Activated naive CD4-positive, alpha-beta T cell treated with anti-CD3 and anti-CD28 coated beads, Interleukin-2, amount 10 ng/mL, durations not matched to agents 7 days and 5 days (primary cell): ENCODE measurements at places on chromosomes 7 and 10.

DNA sequence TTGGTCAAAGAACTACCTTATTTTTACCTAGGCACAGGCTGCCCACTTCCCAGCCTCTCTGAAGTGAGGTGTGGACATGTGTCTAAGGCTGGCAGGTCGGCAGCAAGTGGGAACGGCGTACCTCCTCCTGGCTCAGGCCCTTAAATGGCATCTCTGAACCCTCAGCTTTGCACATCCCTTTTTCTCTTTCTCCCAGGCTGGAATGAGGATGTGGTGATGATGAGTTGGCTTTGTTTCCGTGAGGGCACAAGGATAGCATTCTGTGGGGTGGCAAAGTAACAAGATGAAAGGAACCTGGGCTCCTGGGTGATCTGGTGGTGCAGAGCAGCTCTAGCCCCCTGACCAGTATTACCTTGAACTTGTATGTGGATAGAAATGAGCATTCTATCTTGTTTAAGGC lies 196.8 kb downstream of the REEP3 start:
- no peak for DNase-seq
- H3K36me3 ChIP-seq, result no peaks in the 10 kb centered on the region
- H3K27me3 ChIP-seq, result peaks cover 12% of the 10 kb centered on the region
- H3K4me1 ChIP-seq, result peaks cover 18% of the 10 kb centered on the region

GRCh38 chr7:662576-662975 lies 63.9 kb upstream of the DNAAF5 start:
- no peak for DNase-seq
- H3K36me3 ChIP-seq, result peaks cover 8% of the 10 kb centered on the region
- peaks cover 10% of the 10 kb centered on the region for H3K4me1 ChIP-seq
- no peak overlapping the region for H3K27ac ChIP-seq
- H3K4me3 ChIP-seq, result no peak overlapping the region

- no peak for DNase-seq
- no peaks in the 10 kb centered on the region for H3K27me3 ChIP-seq
- peaks cover 32% of the 10 kb centered on the region for H3K4me1 ChIP-seq
- H3K4me3 ChIP-seq, result peak overlapping the region; percentile 94
Measured at GRCh38 chr7:141737118-141737835, 881 bp upstream of the SSBP1 start.

DNA sequence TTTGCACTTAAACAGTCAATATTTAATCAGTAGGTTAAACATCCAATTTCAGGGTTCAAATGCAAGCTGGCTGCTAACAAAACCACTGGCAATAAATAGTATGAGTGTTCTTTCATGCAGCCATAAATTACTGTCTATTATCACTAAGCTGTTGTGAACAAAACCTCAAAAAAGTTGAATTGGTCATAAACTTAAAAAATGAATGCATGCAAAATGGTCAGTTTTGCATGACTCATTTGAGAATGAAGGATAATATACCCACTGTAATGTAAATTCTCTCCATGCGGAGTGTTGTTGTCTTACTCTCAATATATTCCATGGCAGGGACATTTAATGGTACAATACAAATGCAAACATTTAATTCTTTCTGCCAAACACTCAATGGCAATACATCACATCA lies 226.4 kb downstream of the MAGI2 start:
- no peaks in the 10 kb centered on the region for H3K27me3 ChIP-seq
- H3K4me1 ChIP-seq, result no peaks in the 10 kb centered on the region
- no peaks in the 10 kb centered on the region for H3K36me3 ChIP-seq
- no peak overlapping the region for H3K4me3 ChIP-seq
- no peak for DNase-seq

DNA sequence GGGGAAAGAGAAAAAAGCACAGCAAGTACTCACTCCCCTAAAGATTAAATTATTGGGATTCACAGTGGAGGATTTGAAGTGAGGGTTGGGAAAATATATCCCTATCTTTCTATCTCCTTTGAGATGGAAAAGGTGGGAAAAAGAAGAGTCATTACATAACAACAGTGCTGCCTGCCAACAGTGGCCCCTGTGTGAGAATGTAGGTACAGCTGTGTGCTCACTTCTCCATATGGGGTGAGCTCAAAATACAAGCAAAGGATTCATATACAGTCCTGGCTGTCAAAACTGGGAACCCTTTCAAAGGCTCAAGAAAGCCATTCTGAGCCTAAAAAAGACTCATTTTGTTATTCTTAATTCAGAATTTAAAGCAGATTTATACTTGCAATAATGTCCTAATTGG lies 458.5 kb downstream of the GPAM start:
- DNase-seq, result no peak
- no peaks in the 10 kb centered on the region for H3K36me3 ChIP-seq
- H3K4me1 ChIP-seq, result no peaks in the 10 kb centered on the region
- no peaks in the 10 kb centered on the region for H3K27me3 ChIP-seq
- H3K4me3 ChIP-seq, result no peak overlapping the region

GRCh38 chr10:63120554-63120953 lies 12.6 kb upstream of the NRBF2 start:
- no peak overlapping the region for H3K4me3 ChIP-seq
- no peak overlapping the region for H3K27ac ChIP-seq

DNA sequence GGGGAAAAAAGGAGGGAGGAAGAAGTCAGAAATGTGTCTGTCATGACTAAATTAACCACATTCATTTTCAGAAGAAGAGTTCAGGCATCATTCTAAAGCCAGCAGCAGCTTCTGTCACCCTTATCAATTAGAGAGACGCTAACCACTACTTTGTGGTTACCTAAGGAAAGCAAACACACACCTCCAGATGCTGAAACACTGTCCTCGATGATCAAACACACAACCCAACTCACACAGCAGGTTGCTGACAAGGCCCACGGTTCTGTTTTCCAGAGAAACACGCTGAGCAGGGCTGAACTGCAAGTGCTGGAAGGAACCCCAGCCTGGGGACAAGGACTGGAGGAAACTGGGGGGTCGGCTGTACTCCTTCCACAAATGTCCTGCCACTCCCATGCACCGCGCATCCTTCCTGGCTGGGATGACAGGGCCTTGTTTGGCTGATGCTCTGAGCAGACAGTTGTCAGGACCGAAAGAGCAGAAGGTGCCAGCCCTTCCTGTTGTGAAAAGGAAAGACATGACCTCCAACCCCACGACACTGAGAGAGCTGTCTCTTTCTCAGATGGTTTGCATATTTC lies 36.6 kb downstream of the PRKCQ start:
- H3K4me1 ChIP-seq, result peaks cover 79% of the 10 kb centered on the region
- no peaks in the 10 kb centered on the region for H3K27me3 ChIP-seq
- peak overlapping the region; percentile 77 for H3K4me3 ChIP-seq
- DNase-seq, result peak; percentile 75
- peak overlapping the region; percentile 100 for H3K27ac ChIP-seq
- H3K36me3 ChIP-seq, result peaks cover 37% of the 10 kb centered on the region

- peaks cover 3% of the 10 kb centered on the region for H3K36me3 ChIP-seq
- no peaks in the 10 kb centered on the region for H3K27me3 ChIP-seq
- peaks cover 42% of the 10 kb centered on the region for H3K4me1 ChIP-seq
- H3K27ac ChIP-seq, result no peak overlapping the region
- H3K4me3 ChIP-seq, result no peak overlapping the region
Measured at GRCh38 chr10:9010931-9011670, 956.6 kb downstream of the GATA3 start.

DNA sequence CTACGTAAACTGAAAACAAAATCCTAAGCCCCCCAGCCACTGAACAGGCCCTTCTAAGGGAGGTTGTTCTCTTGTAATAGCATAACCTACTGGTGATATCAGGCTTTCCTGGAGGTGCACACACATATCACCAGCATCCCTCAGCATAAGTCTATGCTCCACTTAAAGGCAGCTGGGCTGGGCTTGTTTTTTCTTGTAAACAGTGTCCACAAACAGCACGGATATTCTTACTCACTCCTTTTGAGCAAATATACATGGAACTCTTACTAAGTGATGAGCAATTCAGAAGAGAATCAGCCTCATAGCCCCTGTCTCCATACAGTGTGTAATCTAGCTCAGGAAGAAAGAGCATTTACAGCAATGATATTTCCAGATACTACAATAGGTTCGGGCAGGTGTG lies 2.4 kb downstream of the LRIT1 start:
- peaks cover 12% of the 10 kb centered on the region for H3K27me3 ChIP-seq
- H3K4me1 ChIP-seq, result no peaks in the 10 kb centered on the region
- DNase-seq, result no peak
- H3K4me3 ChIP-seq, result no peak overlapping the region
- H3K27ac ChIP-seq, result no peak overlapping the region
- no peaks in the 10 kb centered on the region for H3K36me3 ChIP-seq

GRCh38 chr10:97612386-97612785 lies 20.9 kb downstream of the MORN4 start:
- DNase-seq, result no peak
- no peak overlapping the region for H3K4me3 ChIP-seq
- no peaks in the 10 kb centered on the region for H3K4me1 ChIP-seq
- no peaks in the 10 kb centered on the region for H3K27me3 ChIP-seq

- no peak overlapping the region for H3K4me3 ChIP-seq
- peak; percentile 37 for DNase-seq
- H3K27ac ChIP-seq, result no peak overlapping the region
- no peaks in the 10 kb centered on the region for H3K36me3 ChIP-seq
- peaks cover 7% of the 10 kb centered on the region for H3K4me1 ChIP-seq
Measured at GRCh38 chr10:116287906-116288501, 15.0 kb upstream of the GFRA1 start.

DNA sequence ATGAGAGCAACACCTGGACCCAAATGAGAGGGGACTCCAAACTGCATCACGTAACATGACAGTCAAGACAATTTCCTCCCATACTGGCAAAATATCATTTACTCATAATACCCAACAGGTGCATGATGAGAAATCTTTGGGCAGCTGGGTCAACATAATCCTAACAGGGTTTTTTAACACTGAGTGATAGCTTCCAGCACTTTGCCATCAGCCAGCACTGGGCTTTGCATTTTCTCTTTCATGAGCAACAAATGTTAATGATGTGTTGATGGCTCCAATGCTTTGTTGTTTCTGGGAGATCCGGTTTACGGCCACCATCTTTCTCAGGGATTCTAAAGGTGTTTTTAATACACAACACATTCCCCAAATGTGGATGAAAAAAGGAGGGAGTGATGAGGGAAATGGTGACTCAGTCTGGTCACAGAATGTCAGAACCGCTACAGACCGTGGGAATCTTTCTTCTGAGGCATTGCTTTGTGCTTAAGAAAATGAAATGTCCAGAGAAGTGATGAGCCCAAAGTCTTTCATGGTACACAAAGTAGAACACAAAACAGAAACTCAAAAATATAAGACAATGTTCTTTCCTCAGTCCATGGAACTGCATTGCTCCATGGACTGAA lies 705.7 kb upstream of the IGFBP3 start:
- no peak overlapping the region for H3K4me3 ChIP-seq
- H3K36me3 ChIP-seq, result no peaks in the 10 kb centered on the region
- no peaks in the 10 kb centered on the region for H3K27me3 ChIP-seq

GRCh38 chr10:94358480-94358879 lies 4.3 kb downstream of the NOC3L start:
- H3K27me3 ChIP-seq, result no peaks in the 10 kb centered on the region
- H3K4me1 ChIP-seq, result peaks cover 42% of the 10 kb centered on the region
- peak overlapping the region; percentile 20 for H3K27ac ChIP-seq
- H3K4me3 ChIP-seq, result no peak overlapping the region

DNA sequence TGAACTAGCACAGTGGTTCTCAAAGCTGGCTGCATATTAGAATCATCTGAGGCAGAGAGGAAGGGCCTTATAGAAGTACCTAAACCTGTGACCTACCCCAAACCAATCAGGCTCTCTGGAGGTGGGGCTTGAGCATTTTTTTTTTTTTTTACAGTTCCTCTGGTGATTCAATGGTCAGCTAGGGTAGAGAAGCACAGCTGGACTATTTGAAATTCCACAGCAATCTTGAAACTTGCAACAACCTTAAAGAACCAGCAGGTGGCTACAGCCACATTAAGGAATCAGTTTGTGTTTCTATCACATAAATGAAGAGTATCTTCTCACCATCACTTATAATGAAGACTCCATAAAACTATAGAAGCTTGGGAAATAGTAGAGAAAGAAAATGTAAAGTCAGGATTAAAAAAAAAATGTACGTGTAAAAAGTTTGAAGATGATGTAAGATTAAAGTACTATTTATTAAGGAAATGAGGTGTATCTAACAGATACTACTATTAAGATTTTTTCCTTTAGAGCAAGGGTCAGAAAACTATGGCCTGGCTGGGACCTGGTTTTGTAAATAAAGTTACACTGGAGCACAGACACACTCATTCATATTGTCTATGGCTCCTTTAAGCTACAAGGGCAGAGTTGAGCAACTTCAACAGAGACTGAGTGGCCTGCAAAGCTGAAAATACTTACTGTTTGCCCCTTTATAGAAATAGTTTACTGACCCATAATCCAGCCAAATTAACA lies 3.8 kb downstream of the RTKN2 start:
- H3K36me3 ChIP-seq, result peaks cover 7% of the 10 kb centered on the region
- no peak overlapping the region for H3K27ac ChIP-seq
- no peak for DNase-seq
- H3K4me1 ChIP-seq, result peaks cover 41% of the 10 kb centered on the region

- peak overlapping the region; percentile 68 for H3K27ac ChIP-seq
- peaks cover 64% of the 10 kb centered on the region for H3K4me1 ChIP-seq
- peak; percentile 61 for DNase-seq
- peaks cover 57% of the 10 kb centered on the region for H3K27me3 ChIP-seq
- H3K36me3 ChIP-seq, result peaks cover 14% of the 10 kb centered on the region
Measured at GRCh38 chr7:151018421-151019129, 5.7 kb downstream of the ATG9B start.

- H3K36me3 ChIP-seq, result no peaks in the 10 kb centered on the region
- H3K4me1 ChIP-seq, result no peaks in the 10 kb centered on the region
- no peak overlapping the region for H3K27ac ChIP-seq
Measured at GRCh38 chr10:114684084-114684821, 26.2 kb upstream of the ABLIM1 start.

GRCh38 chr7:106865130-106866041 lies at the start of gene PIK3CG:
Gene PIK3CG, plus strand, starts transcription at chr7:106865282. Its CDS starts 2,280 bp downstream, at chr7:106867562.
- no peaks in the 10 kb centered on the region for H3K27me3 ChIP-seq
- H3K36me3 ChIP-seq, result peaks cover 45% of the 10 kb centered on the region
- H3K4me1 ChIP-seq, result peaks cover 63% of the 10 kb centered on the region

DNA sequence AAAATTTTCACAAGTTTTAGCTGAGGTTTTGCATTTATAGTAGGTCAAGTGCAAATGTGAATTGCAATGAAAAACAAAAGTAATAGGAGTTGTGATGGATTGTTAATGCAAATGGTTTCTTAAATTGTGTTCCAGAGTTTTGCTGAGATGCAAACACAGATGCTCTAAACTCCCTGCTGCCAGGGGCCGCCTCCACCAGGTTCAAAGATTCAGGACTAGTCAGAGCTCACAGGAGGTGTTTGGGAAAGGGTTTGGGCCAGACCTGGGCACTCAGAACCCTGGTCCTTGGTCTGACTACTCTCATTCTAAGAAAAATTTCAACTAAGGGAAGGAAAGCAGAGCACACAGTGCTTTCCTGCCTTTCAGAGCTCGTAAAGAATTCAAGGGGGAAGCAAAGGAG lies 193.1 kb downstream of the CCSER2 start:
- H3K27me3 ChIP-seq, result no peaks in the 10 kb centered on the region
- H3K27ac ChIP-seq, result no peak overlapping the region
- H3K4me3 ChIP-seq, result no peak overlapping the region
- H3K36me3 ChIP-seq, result peaks cover 12% of the 10 kb centered on the region

DNA sequence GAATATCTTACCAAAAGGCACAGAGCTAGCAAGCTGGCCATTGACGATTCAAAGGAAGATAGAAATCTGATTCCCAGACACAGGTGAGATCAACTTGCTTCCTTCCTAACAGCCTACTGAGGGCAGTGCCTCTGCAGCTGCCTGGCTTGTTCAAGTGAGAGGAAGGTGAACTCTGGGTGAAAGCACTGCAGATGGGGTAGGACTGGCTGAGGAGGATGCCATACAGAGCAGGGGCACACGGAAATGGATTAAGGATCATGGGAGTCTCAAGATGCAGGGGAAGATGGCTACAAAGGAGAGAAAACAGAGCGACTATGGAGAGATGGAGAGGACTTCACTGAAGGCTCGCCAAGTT lies 34.4 kb upstream of the GPAM start:
- peaks cover 3% of the 10 kb centered on the region for H3K27me3 ChIP-seq
- no peak overlapping the region for H3K4me3 ChIP-seq
- no peak overlapping the region for H3K27ac ChIP-seq
- DNase-seq, result no peak
- no peaks in the 10 kb centered on the region for H3K4me1 ChIP-seq
- no peaks in the 10 kb centered on the region for H3K36me3 ChIP-seq
